CD4-positive, alpha-beta T cell (primary cell): ENCODE measurements at places on chromosomes 3 and 15. TPM values are rescaled to one million over a fixed set of nuclear protein-coding genes. Genes with fewer than 3 reads are reported as not detected.

DNA sequence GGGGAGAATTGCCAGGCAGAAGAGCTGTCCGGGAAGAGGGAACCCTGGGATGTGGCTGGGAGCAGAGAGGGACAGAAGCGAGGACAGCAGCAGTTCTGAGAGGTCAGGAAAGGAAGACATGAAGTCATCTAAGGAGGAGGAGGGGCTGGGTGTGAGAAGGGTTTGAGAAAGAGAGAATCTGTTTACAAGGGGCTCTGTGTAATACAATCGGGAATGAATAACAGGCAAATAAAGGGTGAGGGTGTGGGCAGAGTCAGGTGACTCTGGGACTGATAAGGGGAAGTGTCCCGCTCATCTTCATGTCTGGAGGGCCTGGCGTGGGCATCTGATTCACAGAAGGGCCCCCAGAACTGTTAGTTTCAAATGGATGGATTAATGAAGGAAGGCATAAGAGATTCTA, 191.3 kb downstream of the XXYLT1 start:
- H3K4me3 ChIP-seq = no peak overlapping the region
- H3K27me3 ChIP-seq = no peaks in the 10 kb centered on the region
- no peak for DNase-seq
- no peaks in the 10 kb centered on the region for H3K36me3 ChIP-seq
- H3K27ac ChIP-seq = no peak overlapping the region

DNA sequence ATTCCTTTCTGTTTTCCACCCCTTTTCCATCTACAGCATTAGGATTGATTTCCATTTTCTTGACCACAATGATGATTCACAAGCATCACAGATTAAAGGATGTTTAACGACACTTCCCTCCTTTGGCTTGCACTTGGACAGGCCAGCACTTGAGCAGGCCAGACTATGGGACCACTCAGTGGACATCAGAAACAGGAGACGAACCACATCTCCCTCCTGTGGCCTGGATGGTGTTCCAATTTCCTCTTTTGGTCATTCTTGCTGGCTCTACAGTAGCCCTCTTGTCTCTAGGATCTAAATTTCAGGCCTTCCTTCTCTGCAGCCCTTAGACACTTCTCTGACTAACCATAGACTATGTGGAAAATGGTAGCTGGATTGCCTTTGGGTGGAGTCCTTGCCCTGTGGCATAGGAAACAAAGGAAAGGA, 78.8 kb upstream of the BOC start:
- H3K27me3 ChIP-seq = no peaks in the 10 kb centered on the region
- H3K36me3 ChIP-seq = no peaks in the 10 kb centered on the region
- no peak overlapping the region for H3K4me3 ChIP-seq
- H3K27ac ChIP-seq = no peak overlapping the region
- no peak for DNase-seq

DNA sequence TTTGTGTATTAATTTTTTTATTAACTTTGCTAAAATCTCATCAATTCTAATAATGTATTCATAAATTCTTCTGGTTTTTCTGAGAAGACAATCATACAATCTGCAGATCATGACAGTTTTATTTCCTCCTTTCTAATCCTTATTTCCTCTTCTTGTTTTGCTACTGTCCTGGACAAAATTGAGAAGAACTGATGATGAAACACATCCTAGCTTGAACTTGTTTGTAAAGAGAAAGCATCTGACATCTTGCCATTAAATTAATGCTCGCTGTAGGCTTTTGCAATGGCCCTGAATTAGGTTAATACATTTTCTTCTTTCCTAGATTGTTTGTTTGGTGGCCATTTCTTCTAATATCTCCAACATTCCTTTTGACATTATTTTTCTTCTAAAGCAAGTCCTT, 110.9 kb upstream of the TPM1 start:
- H3K4me1 ChIP-seq = no peaks in the 10 kb centered on the region
- no peaks in the 10 kb centered on the region for H3K36me3 ChIP-seq
- H3K4me3 ChIP-seq = no peak overlapping the region
- DNase-seq = no peak
- H3K27ac ChIP-seq = no peak overlapping the region

DNA sequence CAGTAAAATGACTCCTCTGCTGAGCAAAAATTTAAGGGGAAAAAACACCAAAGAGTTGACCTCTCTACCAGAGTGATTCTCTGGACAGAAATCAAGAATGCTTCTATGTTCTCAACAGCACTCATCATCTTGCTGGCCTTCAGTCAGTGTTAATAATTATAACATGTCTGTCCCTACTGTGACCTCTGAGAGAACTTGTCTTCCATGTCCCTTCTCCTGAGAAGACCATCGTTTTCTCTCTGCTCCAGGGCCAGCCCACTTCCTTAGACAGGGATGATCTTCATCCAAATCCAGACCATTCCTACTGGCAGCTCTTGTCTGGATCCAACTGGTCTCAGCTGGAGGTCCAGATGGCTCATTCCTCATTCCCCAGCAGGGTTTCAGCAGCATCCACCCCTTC, 139.0 kb upstream of the NECTIN3 start:
- no peaks in the 10 kb centered on the region for H3K27me3 ChIP-seq
- H3K4me1 ChIP-seq = no peaks in the 10 kb centered on the region
- DNase-seq = no peak
- no peaks in the 10 kb centered on the region for H3K36me3 ChIP-seq

DNA sequence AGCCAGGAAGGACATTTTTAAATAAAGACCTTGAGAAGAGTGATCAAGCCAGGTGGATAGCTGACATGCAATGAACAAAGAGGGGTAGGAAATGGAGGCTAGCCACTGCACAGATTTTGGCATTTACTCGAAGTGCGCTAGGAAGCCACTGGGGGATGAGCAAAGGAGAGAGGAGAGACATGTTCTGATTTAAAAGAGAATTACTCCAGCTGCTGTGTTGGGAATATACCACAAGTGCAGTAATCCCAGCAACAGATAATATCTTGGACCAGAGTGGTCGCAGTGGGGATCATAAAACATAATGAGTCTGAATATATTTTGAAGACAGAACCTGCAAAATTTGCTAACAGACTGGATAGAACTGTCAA, 19.9 kb downstream of the KPNA4 start:
- no peaks in the 10 kb centered on the region for H3K36me3 ChIP-seq
- H3K4me1 ChIP-seq = peaks cover 4% of the 10 kb centered on the region
- no peak overlapping the region for H3K4me3 ChIP-seq
- H3K27me3 ChIP-seq = no peaks in the 10 kb centered on the region

- no peak for DNase-seq
- H3K36me3 ChIP-seq = no peaks in the 10 kb centered on the region
- no peaks in the 10 kb centered on the region for H3K4me1 ChIP-seq
- no peak overlapping the region for H3K4me3 ChIP-seq
Measured at GRCh38 chr15:61076598-61077170, 152.4 kb downstream of the RORA start.

DNA sequence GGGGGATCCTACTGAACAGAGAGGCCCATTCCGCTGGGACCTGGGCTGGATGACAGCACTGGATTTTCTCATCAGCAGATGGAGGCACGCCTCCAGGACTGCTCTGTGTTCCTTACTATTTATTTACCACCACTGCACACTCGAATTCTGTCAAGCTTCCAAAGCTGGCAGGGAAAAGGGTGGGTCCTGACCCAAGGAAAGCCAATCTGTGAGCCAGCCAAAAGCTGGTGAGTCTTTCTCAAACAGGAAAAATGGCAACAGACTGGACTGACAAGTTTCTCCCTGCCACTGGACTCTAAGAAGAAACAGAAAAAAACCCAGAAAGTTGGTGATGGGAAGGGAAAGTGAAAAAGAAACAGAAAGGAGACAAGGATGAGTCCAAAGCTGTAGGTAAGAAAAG, 37.8 kb downstream of the CD47 start:
- H3K36me3 ChIP-seq = peaks cover 88% of the 10 kb centered on the region
- H3K27me3 ChIP-seq = no peaks in the 10 kb centered on the region
- H3K27ac ChIP-seq = no peak overlapping the region
- no peak for DNase-seq

DNA sequence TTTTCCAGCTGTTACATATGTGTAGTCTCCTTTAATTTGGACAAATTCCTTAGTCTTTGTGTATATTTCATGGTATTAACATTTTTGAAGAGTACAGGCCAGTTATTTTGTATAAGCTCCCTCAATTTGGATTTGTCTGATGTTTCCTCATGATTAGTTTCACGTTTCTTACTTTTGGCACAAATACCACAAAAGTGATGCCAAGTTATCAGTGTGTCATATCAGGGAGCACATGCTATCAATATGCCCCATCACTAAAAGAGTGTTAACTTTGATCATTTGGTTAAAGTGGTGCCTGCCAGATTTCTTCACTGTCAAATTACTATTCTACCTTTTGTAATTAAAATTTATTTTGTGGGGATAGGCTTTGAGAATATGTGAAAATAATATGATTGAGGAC, 14.6 kb downstream of the PCNP start:
- H3K4me1 ChIP-seq = no peaks in the 10 kb centered on the region
- no peaks in the 10 kb centered on the region for H3K27me3 ChIP-seq
- no peak overlapping the region for H3K4me3 ChIP-seq
- H3K36me3 ChIP-seq = peaks cover 84% of the 10 kb centered on the region
- no peak for DNase-seq
- H3K27ac ChIP-seq = no peak overlapping the region

Gene FAM81A
- not detected for total RNA-seq

Gene UCN2
- not detected for total RNA-seq

Gene NEK10
- 0.61 TPM for total RNA-seq

Gene IGDCC3
- total RNA-seq = not detected
